Pons (tissue), 1 donor: ENCODE measurements at places on chromosomes 2 and 18.

DNA sequence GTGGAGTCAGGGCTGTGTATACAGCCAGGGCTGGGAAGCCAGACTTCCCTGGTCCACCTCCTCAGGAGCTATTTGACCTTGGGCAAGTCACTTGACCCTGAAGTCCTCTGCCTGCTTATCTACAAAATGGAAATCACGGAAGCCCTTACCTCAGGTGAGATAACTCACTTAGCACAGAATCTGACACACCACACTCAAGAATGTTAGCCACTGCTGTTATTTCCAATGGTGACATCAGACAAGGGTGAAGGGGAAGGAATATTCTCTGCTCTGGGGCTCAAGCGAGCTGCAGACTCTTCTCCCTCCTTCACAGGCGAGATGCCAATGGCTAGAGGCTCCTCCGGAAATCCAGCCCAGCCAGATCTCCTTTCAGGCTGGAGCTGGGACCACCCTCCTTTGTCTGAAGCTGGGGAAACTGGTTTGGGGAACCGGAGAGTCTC lies 189.6 kb downstream of the HAUS1 start:
- DNase-seq: no peak

- DNase-seq: no peak
These were observed 170.6 kb downstream of the FIGN start for GRCh38 chr2:163565192-163565591.

GRCh38 chr18:410047-410455 lies 90.5 kb downstream of the COLEC12 start:
- no peak for DNase-seq

GRCh38 chr2:178943745-178944144 lies 106.2 kb downstream of the CCDC141 start:
- no peak for DNase-seq

GRCh38 chr2:190693533-190694232 lies 44.8 kb downstream of the NAB1 start:
- DNase-seq: no peak

- peak; percentile 56 for DNase-seq
These were observed 35.0 kb downstream of the TMEFF2 start for GRCh38 chr2:192159736-192160135.

GRCh38 chr2:214902286-214902685 lies 92.8 kb upstream of the BARD1 start:
- DNase-seq: no peak

- DNase-seq: no peak
These were observed 114.6 kb downstream of the MAPK4 start for GRCh38 chr18:50674307-50674980.

DNA sequence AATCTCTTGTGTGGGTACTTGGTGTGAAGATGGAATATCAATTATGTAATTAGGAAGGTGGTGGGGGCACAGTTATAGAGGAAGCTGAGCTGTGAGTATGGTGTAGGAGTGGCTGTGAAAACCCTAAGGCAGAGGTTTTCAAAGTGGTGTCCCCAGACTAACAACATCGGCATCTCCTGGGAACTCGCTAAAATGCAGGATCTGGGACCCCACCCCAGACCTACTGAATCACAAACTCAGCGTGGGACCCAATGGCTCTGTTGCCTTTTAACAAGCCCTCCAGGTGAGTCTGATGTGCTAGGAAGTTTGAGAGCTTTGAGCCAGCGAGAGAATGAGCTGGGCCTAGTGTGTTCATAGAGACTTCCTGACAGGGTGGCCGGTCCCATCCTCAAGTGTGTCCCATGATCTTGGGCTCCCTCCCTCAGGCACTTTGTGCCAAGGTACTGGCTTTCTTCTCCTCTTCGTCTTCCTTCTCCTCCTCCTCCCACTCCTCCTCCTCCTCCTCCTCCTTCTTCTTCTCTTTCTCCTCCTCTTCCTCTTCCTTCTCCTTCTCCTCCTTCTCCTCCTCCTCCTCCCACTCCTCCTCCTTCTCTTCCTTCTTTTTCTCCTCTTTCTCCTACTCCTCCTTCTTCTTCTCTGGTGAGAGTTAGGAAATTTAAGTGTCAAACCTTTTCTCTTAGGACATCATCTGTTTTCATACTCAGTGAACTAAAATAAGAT lies 86.6 kb downstream of the PDK1 start:
- DNase-seq: no peak

- DNase-seq: no peak
These were observed 12.2 kb downstream of the TMEM177 start for GRCh38 chr2:119691189-119691588.

- no peak for DNase-seq
These were observed 31.4 kb downstream of the MAP3K20 start for GRCh38 chr2:173106959-173107628.

DNA sequence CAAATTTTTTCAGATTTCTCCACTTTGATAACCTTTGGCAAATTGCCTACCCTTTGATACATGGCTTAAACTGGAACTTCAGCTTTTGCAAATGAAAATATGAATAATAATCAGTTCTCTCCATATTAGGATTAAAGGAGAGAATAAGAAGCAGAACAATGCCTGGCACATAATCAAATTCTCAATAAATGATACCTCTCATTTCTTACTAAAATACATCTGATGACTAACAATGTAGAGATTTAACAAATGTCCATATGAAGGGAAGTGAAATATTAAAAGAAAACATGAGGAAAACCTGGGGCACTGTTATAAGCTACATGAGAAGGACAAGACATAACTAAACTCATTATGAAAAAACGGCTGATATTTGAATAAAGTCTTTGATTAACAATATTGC lies 1103.6 kb downstream of the LRP1B start:
- no peak for DNase-seq

DNA sequence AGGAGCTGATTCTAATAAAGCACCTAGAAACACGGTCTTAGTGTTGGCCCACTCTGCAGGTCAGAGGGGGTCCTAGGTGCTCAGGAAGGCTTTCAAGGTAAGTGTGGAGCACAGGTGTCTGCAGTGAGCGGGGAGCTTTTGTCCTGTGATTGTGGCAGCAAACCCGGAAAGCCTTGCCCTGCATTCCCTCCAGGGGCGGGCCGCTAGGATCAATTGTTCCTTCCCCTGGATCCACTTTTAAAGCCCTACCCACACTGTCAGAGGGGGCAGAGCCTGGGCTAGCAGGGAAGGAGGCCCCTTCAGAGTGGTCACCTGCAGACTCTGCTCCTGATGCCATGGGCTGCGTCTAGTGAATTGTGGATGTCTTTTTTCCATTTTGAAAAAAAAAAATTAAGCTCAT lies 176.0 kb downstream of the CTIF start:
- no peak for DNase-seq

- no peak for DNase-seq
These were observed at the start of gene RAB17 for GRCh38 chr2:237590272-237591140. Gene RAB17 (minus strand): TSS chr2:237590734. CDS start chr2:237586154, 4,580 bp downstream.

DNA sequence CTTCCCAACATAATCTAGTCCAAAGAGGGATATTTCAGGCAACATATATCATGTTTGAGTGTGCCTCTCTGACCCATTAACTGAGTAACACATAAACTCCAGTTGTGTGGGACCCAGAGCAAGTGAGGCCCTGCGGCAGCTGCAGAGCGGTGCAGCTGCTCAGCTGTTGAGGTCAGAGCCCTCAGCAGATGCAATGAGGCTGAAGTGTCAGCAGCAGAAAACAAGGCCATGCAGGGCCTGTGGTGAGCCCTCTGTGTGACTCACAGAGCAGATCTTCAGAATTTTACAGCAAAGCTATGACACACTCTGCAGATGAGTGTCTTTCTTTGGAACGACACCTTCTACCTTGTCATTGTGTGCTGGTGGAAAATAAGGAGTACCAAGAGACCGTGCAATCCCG lies 168.5 kb downstream of the CBLN2 start:
- DNase-seq: no peak

DNA sequence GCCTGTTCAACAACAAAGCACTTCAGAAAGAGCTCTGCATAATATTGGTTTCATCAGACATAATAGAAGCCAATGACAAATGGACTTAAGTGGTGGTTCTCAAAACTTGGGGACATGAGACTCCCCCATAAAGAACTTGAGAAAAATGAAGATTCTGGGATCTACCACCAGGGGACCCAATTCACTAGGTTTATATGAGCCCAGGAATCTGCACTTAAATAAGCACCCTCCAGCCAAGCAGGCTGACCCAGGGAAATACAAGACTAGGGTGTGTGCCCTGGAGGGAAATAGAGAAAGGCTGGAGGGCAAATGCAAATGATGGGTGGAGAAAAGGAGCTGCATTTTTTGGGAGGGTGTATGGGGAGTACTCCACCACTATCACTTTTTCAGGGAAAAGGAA lies 52.5 kb downstream of the SATB2 start:
- peak; percentile 16 for DNase-seq

DNA sequence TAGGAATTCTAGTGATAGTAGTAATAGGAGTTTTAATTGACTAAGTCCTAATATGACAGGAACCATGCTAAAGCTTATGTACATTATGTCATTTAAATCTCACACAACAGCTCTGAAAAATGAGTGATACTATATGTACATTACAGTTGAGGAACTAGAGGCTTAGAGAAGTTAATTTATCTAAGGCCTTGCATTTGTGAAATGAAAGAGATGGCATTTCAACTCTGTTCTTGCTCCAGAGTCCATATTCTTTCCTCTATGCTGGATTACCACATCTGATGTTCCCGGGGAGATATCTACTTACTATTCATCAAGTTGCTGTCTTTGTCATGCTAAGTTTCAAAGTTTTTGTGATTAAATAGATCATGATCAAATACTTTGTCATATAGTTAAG lies 5.7 kb downstream of the AGPS start:
- DNase-seq: no peak

DNA sequence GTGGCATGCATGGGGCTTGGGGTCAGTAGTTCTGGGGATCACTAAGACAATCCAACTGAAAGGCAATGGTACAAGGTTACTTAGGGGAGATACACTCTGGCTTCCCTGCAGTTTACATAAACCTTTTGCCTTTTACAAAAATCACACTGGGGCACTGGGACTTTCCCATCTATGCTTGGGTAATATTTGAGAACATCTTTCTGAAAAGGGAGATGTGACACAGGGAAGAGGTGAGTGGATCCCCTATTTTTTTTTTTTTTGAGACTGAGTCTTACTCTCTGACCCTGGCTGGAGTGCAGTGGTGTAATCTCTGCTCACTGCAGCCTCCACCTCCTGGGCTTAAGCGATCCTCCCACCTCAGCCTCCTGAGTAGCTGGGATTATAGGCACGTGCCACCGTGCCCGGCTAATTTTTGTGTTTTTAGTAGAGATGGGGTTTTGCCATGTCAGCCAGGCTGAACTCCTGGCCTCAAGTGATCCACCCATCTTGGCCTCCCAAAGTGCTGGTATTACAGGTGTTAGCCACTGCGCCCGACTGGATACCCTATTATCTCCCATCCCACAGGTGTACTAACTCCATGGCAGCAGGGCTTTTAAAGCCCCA lies 82.8 kb upstream of the DNMT3A start:
- no peak for DNase-seq

- DNase-seq: no peak
These were observed 8.9 kb upstream of the ASB18 start for GRCh38 chr2:236273126-236273525.

DNA sequence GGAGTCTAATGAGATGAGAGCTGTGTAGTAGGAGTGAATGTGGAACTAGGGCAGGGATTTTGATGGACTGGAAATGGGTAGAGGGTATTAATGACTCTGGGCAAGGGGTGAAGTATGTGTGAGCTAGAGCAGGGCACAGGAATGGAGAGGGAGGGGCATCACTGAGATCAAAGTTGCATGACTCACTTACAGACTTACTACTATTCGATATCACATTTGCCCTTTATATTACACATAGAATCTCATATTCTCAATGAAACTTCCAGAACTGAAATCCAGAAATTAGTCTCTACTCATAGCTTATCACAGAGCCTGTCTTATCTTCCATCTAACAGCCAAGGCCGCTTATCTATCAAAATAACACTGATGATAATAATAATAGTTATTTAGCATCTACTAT lies 20.0 kb upstream of the ITGB6 start:
- no peak for DNase-seq

DNA sequence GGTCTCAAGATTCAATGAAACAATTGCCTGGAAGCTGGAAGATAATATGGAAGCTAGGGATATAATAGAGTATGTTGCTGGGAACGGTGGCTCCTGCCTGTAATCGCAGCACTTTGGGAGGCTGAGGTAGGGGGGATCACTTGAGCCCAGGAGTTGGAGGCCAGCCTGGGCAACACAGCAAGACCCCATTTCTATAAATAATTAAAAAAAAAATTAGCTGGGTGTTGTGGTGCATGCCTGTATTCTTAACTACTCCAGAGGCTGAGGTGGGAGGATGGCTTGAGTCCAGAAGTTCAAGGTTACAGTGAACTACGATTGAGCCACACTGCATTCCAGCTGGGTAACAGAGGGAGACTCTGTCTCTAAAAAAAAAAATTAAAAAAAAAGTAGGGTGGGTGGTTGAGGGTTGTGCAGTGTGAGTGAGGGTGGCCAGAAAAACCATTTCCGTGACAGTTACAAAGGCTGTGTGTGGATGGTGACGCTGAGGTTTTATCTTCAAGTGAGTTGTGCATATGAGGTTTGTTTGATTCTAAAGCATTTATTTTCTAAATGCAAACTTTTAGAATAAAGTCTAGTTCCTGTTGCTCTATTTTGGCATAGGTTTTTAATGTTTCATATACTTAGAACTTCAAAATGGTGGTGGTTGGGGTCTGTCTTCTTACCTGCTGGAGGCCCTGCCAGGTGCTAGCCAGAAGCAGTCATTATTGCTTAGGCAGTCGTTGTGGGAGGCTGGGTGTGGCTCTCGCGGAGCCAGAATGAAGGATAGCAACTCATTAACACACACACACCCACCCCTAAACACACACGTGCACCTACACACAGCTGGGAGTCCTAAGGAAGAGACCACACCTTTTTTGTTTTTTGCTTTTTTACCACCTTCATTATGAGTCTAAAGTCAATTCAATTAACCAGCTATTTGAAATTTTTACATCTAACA lies 4.7 kb upstream of the IL1R2 start:
- DNase-seq: no peak

DNA sequence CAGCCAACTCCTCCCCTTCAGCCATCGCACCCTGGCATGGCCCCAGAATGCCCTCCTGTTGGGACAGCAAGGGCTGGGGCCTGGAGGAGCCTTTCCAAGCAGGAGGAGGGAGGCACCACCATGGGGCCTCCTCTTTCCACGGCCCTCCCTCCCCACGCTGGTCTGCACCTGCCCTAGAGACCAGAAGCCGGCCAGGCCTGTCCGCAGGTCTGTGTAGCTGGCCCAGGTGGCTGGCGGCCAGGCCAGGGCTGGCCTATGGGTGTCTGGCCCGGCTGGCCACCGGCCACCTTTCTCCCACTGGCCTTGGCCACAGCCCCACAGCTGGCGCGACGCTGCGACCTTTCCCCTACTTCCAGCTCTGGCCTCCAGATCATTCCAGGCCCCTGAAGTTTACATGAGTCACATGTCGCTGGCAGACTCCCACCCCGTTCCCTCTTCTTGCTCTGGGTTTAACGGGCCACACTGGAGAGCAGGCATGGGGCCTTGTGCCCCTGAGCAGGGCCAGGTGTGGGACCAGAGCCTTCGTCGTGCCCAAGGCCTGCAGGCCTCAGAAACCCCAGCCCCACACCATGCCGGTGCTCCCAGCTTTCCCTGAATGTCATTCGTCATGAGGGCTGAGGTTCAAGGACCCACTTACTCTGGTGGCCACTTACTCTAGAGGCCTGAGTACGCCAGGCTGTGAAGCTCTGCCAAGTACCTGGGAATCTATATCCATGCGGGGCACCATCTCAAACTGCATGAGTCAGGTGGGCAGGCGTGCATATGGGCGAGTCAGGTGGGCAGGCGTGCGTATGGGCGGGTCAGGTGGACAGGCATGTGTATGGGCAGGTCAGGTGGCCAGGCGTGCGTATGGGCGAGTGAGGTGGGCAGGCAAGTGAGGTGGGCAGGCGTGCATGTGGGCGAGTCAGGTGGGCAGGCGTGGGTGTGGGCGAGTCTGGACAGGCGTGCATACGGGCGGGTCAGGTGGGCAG lies 33.3 kb upstream of the KLF11 start:
- no peak for DNase-seq

GRCh38 chr2:65880436-65880835 lies 448.0 kb upstream of the SPRED2 start:
- no peak for DNase-seq
